ENCODE measurements at places on chromosomes 7 and 10.

- no peak for DNase-seq
Observed at GRCh38 chr10:95818668-95819067, 62.7 kb downstream of the ENTPD1 start.

DNA sequence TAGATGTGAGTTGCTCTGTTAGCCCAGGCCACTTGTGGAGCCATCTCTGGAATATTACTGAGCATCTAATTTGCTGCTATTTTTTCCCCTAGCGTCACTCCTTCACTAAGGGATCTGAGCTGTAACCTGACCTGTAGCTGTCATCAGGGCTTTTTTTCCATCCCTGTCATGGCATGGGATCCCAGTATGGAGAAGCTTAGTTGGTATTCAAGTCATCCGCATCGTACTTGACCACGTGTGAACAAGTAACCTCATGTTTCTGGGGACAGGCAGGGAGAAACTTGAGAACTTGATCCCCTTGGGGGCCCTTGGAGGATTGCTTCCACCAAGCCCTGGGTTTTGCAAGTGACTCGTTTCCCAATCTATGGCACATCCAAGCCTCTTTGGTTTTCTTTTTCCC is 474.4 kb upstream of the GALNT17 start:
- no peak for DNase-seq

- DNase-seq, result no peak
Observed at GRCh38 chr7:20647908-20648776, 32.7 kb downstream of the ABCB5 start.

- DNase-seq, result no peak
Observed at GRCh38 chr10:4101918-4102654, 317.1 kb upstream of the KLF6 start.

- no peak for DNase-seq
Observed at GRCh38 chr7:17549406-17549805, 251.0 kb downstream of the AHR start.

- DNase-seq, result no peak
Observed at GRCh38 chr10:43739161-43739560, 90.5 kb upstream of the ZNF32 start.

DNA sequence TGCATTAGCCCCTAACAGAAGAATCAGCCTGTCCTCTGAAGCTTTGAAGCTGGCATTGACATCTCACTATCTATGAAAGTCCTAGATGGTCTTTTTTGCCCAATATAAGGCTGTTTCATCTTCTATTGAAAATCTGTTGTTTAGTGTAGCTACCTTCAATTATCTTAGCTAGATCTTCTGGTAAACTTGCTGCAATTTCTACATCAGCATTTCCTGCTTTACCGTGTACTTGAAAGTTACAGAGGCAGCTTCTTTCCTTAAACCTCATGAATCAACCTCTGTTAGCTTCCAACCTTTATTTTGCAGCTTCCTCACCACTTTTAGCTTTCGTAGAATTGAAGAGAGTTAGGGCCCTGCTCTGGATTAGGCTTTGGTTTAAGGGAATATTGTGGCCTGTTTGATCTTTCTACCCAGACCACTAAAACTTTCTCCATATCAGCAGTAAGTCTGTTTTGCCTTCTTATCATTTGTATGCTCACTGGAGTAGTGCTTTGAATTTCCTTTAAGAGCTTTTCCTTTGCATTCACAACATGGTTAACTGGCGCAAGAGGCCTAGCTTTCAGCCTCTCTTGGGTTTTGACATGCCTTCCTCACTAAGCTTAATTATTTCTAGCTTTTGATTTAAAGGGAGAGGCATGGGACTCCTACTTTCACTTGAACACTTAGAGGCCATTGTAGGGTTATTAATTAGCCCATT is 32.5 kb downstream of the ARID5B start:
- DNase-seq, result no peak

GRCh38 chr7:111320133-111320532 is 229.2 kb downstream of the LRRN3 start:
- no peak for DNase-seq

DNA sequence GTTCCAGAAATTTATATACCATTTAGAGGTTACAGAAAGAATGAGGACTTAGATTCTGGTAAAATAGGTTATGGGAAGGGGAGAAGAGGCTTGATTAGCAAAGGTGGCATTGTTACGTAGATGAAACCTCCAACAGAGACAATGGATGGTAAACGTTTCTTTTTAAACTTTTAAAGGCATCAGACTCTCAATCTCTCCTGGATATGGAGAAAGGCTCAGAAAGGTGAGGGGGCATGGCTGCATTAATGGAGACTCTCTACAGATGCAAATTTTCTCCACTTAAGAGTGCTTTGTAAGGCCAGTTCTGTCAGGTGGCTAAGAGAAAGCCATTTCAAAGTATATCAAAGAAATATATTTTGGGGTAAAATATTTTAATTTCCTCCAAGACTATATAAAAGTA is 240.9 kb upstream of the PTER start:
- DNase-seq, result no peak

GRCh38 chr10:11602358-11602757 is 9.1 kb downstream of the USP6NL start:
- peak; percentile 49 for DNase-seq

Data from GM12864 (cell line).